ENCODE measurements at places on chromosomes 6 and 20.

DNA sequence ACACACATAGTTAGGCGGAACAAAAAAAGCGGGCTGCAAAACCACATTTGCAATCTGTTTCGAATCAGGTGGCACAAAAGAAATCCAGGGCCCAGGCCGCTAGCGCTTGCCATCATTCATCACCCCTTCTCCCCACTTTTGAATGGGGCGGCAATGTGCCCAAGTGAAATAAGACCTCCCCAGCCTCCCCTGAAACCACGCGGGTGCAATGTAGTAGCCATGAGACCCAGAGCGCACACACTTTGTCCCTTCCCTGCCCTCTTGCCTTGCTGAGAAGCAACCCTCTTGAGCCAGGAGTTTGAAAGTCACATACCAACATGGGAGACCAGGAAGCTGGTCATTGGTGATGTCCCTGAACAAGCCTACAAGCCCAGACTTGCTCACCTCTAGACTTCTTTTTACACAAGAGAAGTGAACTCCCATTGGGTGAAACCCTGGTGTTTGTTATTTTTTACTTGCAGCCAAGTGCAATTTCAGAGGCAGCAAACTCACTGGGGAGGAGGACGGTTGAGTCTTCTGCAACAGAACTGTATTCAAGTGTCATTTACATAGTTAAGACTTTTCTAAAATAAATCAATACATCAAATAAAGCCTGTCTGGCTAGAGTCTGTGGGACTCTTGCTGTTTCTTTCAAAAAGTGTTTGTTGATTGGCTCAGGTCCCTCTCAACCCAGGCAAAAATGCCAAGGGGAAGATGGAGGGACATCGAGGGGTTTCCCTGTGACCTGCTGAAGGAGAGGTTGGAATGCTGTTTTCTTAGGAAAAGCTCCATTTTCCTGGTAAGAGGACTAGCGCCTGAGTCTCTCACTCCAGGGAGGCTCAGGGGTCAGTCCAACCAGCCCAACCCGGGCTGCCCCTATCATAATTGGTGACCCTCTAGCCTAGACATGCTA is 138.1 kb upstream of the PTPN1 start:
- H3K4me1 ChIP-seq: peaks cover 11% of the 10 kb centered on the region
- H3K4me3 ChIP-seq: no peak overlapping the region
- no peaks in the 10 kb centered on the region for H3K36me3 ChIP-seq
- no peaks in the 10 kb centered on the region for H3K27me3 ChIP-seq
- DNase-seq: no peak

GRCh38 chr20:20734475-20734948 is 22.1 kb upstream of the RALGAPA2 start:
- H3K27ac ChIP-seq: peak overlapping the region; percentile 49
- no peaks in the 10 kb centered on the region for H3K27me3 ChIP-seq
- H3K36me3 ChIP-seq: no peaks in the 10 kb centered on the region
- no peak overlapping the region for H3K4me3 ChIP-seq
- peaks cover 49% of the 10 kb centered on the region for H3K4me1 ChIP-seq

GRCh38 chr6:32968867-32969684 is 682 bp downstream of the BRD2 start:
- H3K4me1 ChIP-seq: peaks cover 28% of the 10 kb centered on the region
- H3K27me3 ChIP-seq: no peaks in the 10 kb centered on the region
- peaks cover 20% of the 10 kb centered on the region for H3K36me3 ChIP-seq
- H3K27ac ChIP-seq: peak overlapping the region; percentile 98
- DNase-seq: peak; percentile 85

- H3K4me1 ChIP-seq: no peaks in the 10 kb centered on the region
- no peak for DNase-seq
- no peaks in the 10 kb centered on the region for H3K27me3 ChIP-seq
- no peak overlapping the region for H3K27ac ChIP-seq
- no peaks in the 10 kb centered on the region for H3K36me3 ChIP-seq
- no peak overlapping the region for H3K4me3 ChIP-seq
These were observed 23.3 kb upstream of the MAPRE1 start for GRCh38 chr20:32796383-32796948.

GRCh38 chr6:154267508-154268106 is 89.0 kb downstream of the IPCEF1 start:
- DNase-seq: no peak
- H3K27me3 ChIP-seq: no peaks in the 10 kb centered on the region
- H3K4me1 ChIP-seq: no peaks in the 10 kb centered on the region
- no peak overlapping the region for H3K4me3 ChIP-seq
- H3K27ac ChIP-seq: no peak overlapping the region
- no peaks in the 10 kb centered on the region for H3K36me3 ChIP-seq

DNA sequence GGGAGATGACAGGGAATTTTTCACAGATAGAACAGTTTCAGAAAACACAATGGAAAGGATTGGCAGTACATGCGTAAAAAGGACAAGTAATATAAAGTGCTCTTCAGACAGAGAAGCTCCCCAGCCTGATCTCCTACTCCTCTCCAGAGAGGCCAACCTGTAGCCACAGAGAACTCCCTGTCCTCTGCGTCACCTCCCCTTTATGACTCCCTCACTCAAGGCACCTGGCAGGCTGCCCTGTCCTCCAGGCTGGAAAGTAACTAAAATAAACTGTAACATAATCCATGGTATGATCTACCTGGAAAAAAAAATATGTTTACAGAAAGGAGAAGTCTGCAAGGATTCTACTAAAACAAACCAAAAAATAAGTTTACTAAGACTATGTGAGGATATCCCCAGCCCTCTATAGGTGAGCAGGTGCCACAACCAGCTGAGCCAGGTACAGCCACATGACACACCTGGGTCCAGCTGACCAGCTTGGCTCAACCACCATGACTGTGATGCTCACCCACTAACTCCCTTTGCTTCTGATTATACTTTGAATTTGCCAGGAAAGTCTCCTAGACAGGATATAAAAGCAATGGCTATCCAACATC is 29.2 kb downstream of the MBOAT1 start:
- H3K4me3 ChIP-seq: no peak overlapping the region
- no peaks in the 10 kb centered on the region for H3K27me3 ChIP-seq
- no peak for DNase-seq
- H3K36me3 ChIP-seq: no peaks in the 10 kb centered on the region
- H3K4me1 ChIP-seq: peaks cover 8% of the 10 kb centered on the region
- H3K27ac ChIP-seq: no peak overlapping the region

DNA sequence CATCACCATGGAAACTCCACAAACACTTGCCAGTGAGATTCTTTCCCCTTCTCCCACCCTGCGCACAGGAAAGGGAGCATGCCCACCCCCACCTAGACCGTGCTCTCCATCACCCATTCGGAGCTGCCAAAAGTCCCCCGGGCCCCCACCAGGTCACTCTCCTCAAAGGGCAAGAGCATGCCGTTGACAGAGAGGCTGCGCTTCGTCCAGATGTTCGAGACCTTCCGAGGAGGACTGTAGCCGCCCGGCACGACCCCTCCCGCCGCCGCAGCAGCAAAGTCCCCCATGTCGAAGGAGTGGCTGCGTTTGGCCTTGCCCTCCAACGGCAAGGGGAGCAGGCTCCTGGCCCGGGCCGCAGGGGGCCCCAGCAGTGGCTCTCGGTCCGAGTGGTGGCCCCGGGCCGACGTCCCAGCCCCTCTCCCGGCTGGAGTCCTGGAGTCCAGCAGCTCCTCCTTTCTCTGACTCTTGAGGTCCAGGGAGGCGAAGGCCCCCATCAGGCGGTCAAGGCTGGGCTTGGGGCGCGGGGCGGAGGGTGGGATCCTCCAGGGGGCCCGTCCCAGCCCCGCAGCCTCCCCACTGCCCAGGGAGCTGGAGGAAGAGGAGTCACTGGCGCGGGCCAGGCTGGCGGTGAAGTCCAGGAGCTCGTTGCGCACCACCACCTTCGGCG is 195.2 kb downstream of the LRFN2 start:
- no peak overlapping the region for H3K27ac ChIP-seq
- no peaks in the 10 kb centered on the region for H3K4me1 ChIP-seq
- no peaks in the 10 kb centered on the region for H3K36me3 ChIP-seq

- H3K27me3 ChIP-seq: no peaks in the 10 kb centered on the region
- H3K4me3 ChIP-seq: no peak overlapping the region
- H3K4me1 ChIP-seq: peaks cover 5% of the 10 kb centered on the region
- H3K27ac ChIP-seq: no peak overlapping the region
- DNase-seq: no peak
- no peaks in the 10 kb centered on the region for H3K36me3 ChIP-seq
These were observed 26.3 kb upstream of the RAB23 start for GRCh38 chr6:57248311-57248895.

DNA sequence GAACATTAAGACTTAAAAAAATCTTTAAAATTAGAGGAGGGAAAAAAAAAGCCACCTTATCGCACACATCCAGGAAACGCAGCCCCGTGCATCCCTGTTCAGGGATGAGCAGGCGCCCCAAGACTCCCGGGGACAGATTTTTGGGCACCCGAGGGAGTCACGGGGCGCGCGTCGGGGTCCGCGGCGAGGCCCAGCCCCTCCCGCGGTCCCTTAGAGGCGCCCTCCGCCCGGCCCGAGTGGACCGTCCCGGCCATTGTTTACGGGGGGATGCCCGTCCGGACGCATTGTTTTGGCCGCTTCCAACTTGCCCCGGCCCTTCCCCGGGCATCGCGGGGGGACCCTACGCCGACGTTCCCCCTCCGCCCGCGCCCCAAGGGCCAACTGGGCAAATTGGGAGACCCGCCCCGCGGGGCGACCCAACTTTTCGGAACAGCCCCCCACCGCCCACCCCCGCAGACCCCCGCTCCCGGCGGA is 610 bp downstream of the ZNF217 start:
- no peaks in the 10 kb centered on the region for H3K36me3 ChIP-seq
- H3K27me3 ChIP-seq: no peaks in the 10 kb centered on the region
- peak; percentile 89 for DNase-seq
- H3K27ac ChIP-seq: peak overlapping the region; percentile 98
- H3K4me3 ChIP-seq: peak overlapping the region; percentile 82

DNA sequence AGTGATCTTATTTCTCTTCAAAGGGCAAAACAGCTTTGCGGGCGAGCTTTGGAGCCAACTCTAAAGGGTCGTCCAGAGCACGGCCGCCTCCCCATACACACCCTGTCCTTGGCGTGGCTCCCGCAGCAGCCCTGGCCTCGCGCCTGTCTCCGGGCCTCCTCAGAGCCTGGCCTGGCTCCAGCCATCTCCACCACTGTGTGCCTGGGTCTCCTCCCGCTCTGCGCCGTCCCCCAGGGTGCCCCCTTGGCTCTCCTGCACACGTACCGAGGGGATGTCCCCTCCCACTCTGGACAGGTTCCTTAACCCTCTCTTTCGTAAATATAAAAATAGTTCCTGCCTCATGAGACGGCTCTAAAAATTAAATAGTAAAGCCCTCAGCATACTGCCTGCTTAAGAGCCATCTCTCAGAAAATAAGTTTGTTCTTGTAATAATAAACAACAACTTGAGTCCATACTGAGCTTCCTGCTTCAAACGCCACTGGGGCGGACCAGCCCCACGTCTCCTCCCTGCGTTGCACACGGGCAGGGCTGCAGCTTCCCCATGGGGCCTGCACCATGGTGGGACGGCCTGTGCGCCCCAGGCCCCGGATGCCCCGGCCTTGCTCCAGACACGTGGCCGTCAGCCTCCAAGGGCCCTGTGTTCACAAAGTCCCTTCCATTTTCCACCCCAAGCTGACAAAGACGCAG is 226.2 kb downstream of the TTLL2 start:
- no peak overlapping the region for H3K4me3 ChIP-seq
- no peak overlapping the region for H3K27ac ChIP-seq
- H3K4me1 ChIP-seq: peaks cover 23% of the 10 kb centered on the region
- no peaks in the 10 kb centered on the region for H3K27me3 ChIP-seq
- no peaks in the 10 kb centered on the region for H3K36me3 ChIP-seq

GRCh38 chr6:144437105-144437504 is 152.0 kb downstream of the UTRN start:
- H3K4me3 ChIP-seq: no peak overlapping the region
- no peak for DNase-seq
- H3K4me1 ChIP-seq: no peaks in the 10 kb centered on the region
- H3K36me3 ChIP-seq: peaks cover 42% of the 10 kb centered on the region
- H3K27ac ChIP-seq: no peak overlapping the region
- no peaks in the 10 kb centered on the region for H3K27me3 ChIP-seq

DNA sequence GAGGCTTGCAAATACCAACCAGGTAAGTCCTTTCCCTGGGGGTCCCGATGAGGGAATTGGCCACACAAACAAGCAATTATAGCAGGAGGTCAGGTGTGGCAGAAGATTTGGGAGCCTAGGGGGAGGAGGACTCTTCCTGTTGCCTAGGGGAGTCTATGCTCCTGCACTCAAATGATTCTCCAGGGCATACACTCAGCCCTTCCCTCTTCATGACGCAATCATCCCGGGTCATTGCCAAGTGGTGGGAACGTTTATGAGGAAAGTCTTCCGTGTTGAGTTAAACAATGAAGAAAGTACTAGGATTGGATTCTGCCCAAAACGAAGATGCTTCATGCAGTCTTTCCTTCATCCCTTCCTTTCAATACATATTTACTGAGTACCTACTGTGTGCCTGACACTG is 186.5 kb upstream of the TSHZ2 start:
- no peak overlapping the region for H3K4me3 ChIP-seq
- no peaks in the 10 kb centered on the region for H3K4me1 ChIP-seq
- no peak for DNase-seq

- no peaks in the 10 kb centered on the region for H3K36me3 ChIP-seq
- no peak for DNase-seq
- H3K27ac ChIP-seq: no peak overlapping the region
These were observed 62.4 kb downstream of the TENT5A start for GRCh38 chr6:81690073-81690472.

DNA sequence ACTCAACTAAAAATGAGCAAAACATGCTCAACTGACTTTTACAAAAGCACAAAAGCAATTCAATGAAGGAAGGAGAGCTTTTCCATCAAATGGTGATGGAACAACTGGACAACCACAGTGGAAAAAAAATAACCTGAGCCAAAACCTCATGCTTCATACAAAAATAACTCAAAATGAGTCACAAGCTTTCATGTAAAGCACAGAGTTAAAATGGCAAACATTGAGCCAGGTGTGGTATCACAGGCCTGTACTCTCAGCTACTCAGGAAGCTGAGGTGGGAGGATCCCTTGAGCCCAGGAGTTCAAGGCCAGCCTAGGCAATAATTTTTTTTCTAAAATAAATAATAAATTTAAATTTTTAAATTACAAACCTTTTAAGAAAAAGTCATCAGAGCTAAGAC is 18.4 kb upstream of the HLA-G start:
- H3K27ac ChIP-seq: no peak overlapping the region
- H3K36me3 ChIP-seq: no peaks in the 10 kb centered on the region
- DNase-seq: no peak
- no peaks in the 10 kb centered on the region for H3K27me3 ChIP-seq
- H3K4me3 ChIP-seq: no peak overlapping the region
- H3K4me1 ChIP-seq: no peaks in the 10 kb centered on the region

- H3K4me3 ChIP-seq: no peak overlapping the region
- H3K4me1 ChIP-seq: no peaks in the 10 kb centered on the region
- no peak for DNase-seq
- H3K27me3 ChIP-seq: no peaks in the 10 kb centered on the region
These were observed 898.2 kb upstream of the MAP3K7 start for GRCh38 chr6:91485047-91485446.

DNA sequence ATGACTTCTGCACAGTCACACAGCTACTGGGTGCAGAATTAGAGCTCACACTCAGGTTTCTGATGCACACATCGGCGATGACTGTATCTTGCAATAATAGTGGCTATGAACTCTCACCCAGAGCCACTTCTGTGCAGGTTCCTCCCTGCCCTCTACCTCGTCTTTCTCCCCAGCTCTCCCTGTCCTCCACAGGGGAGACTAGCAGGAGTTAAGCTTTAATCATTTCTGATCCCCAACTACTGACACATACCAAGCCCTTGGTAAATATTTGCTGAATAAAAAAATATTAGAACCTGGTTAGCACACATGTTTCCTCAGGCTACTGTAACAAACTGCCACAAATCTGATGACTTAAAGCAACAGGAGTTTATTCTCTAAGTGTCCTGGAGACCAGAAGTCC is 222.7 kb upstream of the FOXA2 start:
- no peaks in the 10 kb centered on the region for H3K27me3 ChIP-seq
- DNase-seq: no peak
- no peak overlapping the region for H3K4me3 ChIP-seq
- peaks cover 8% of the 10 kb centered on the region for H3K4me1 ChIP-seq
- no peak overlapping the region for H3K27ac ChIP-seq

Data from upper lobe of left lung (tissue), 6 donors.